ENCODE measurements at places on chromosomes 12 and 14. TPM values are rescaled to one million over a fixed set of nuclear protein-coding genes. Genes with fewer than 3 reads are reported as not detected.
A peak's percentile ranks its signal among the peaks of the same experiment; 100 is the strongest.

- DNase-seq = no peak
Observed at GRCh38 chr14:70954068-70954467, 46.8 kb downstream of the PCNX1 start.

DNA sequence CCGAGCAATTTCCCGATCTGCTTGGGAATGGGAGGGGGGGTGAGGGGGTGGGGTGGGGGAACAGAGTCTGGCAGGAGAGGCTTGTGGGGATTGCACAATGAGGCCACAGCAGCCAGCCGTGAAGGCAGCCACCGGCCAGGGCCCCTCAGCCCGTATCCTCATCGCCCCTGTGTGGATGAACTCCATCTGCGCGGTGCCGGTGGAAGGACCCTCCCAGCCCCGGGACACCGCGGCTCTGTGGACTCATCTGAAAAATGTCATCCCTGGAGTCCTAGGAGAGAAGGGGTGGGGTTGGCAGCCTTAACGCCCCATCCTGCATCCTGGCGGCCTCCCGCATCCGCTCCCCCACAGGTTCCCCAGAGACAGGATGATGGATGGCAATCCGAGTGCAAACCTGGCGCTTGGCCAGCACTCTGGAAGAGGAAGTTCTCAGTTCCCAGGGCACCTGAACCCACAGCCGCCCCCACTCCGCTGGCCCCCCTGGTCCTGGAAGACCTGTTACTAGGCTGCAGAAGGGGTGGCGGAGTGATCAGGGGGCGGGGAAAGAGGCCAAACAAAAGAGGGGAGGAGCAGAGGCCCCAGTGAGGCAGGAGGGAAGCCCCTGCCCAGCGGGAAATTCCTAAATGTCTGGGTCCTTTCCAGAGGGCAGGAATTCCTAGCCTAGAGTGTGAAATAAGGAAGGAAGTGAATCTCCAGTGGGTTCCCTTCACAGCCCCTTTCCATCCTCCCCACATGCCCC lies 1.2 kb upstream of the TNFAIP2 start:
- peak; percentile 82 for DNase-seq

GRCh38 chr14:77043177-77043983 lies 14.9 kb upstream of the IRF2BPL start:
- no peak for DNase-seq

GRCh38 chr12:100164153-100164704 lies 21.6 kb upstream of the BLTP3B start:
- DNase-seq = no peak

- no peak for DNase-seq
Observed at GRCh38 chr12:18810537-18811253, 72.8 kb downstream of the CAPZA3 start.

DNA sequence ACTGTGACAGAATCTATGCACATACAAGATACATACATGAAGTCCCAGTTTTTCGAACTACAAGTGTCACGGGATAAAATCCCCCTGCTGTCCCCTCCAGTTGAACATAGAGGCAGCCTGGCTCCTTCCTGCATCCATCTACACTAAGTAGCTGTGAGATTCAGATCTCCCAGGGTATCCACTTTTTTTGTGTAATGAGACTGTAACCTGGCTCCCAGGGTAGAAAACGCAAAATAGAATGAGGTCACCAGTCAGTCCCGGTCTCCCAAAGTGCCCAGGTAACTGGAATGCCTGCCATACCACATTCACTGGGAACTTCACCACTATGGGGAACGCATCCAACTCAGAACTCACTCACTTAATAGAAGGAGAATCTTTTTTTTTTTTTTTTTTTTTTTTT lies 67.8 kb downstream of the TMCC3 start:
- DNase-seq = no peak

DNA sequence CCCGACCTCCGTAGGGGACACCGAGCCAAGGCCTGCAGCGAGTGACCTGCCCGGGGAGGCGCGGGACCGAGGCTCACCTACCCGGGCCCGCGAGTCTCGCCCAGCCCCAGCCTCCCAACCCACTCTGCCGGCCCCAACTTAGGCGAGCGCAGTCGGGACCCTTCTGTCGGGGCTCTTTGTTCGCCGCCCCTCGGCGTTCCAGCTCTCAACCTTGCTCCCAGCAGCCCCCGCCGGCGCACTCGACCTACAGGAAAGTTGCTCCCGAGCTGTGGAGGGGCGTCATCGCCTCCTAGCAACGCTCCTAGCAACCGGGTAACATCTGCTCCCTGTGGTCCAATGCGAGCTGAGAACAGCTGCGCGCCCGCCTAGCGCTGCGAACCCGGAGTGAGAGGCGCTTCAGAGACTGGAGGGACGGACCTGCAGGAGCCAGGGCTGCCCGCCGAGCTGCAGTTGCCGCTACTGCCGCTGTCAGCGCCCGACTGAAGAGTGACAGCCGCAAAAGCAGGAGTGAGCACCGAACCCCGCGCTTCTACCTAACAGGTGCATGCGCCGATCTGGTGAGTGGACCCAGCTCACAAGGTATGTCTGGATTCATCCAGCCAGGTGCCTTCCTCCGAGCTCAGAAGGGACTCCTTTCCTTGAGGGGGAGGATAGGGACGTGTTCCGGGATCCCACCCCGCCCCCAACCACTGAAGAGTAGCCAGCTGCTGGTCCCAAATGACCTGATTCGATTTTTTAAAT lies 355.0 kb downstream of the SNAPC1 start:
- DNase-seq = peak; percentile 70

- no peak for DNase-seq
Observed at GRCh38 chr12:99960311-99960710, 24.4 kb downstream of the ANKS1B start.

DNA sequence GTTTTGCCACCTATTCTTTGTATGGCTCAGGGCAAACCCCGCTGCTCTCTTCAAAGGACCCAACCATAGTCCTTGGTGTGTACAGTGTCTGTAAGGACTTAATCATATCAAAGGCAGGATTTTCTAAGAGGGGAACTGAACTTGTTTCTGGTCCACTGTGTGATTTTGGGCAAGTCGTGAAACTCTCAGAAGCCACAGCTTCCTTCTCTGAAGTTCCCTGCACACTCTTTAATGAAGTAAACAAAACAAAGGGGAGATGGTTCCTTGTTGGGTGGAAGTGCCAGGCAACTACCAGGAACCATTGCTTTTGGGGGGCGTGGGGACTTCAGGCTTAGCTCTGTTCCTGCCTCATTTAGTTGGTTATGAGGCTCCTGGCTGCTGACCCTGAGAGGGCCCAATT lies 152.4 kb downstream of the VRK1 start:
- no peak for DNase-seq

DNA sequence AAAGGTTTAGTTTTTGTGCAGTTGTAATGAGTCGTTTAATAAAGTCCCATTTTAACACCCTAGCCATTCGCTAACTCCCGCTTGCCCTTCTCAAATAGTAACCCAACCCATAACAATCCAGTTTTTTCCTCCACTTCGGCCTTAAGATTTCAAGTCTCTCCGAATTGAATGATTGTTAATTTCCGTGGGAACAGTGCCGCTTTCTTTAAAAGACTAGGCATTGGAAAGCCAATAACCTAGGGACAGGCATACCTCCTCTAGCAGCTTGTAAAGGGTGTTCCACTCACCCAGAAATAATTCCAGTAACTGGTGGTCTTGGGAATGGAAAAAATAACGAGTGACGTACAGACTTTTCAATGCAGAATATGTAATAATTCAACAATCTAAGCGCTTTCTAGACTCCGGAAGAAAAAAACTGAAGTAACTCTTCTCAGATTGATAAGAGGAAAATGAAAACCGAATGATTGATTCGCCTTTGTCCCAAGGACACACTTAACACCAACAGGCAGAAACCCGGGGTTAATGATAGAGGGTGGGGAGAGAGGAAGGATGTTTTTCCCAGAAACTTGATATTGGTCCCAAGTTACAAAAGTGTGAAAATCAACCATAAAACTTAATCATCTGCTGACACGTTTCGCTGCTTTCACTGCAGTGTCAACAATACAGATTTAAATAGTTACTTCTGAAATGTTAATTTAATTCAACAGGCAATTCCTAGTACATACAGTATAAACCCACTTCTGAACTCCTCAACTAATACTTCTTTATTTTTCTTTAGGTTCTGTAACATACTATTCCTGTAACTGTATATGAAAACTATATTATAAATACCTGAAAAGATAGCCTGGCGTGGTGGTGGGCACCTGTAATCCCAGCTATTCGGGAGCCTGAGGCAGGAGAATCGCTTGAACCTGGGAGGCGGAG lies 1.0 kb upstream of the SINHCAF start:
- DNase-seq = peak; percentile 56

GRCh38 chr14:24935796-24936195 lies 114.2 kb downstream of the STXBP6 start:
- DNase-seq = no peak

- no peak for DNase-seq
Observed at GRCh38 chr12:130838284-130838950, 633 bp downstream of the STX2 start.

DNA sequence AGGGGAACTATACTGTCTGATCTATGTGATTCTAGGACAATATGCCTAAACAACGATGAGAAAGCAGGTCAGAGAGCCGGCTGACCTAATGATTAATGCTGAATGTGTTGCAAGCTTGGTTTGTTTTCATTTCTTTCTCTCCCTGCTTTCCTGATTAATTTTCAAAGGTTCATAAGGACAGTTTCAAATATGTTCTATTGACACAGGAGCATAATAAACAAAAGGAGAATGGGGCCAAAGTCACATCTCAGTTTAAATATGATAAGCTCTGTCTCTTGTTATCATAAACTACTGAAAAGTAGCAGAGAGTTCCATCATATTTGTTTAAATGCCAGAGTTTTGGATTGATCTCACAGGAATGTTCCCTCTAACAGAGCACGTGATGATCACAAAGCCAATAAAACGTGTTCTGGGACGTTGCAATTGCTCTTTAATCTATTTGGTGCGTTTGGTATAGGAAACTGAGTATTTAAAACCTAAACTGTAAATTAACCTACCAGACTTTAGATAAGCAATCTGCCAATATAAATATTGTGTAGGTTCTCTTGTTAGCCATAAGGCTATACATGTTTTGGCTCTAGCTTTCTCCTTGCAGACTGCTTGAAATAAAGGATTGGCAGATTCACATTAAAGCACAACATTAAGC lies 3.7 kb upstream of the HSD17B6 start:
- DNase-seq = no peak

- DNase-seq = peak; percentile 57
Observed at GRCh38 chr12:84912198-84913128, at the start of gene SLC6A15. TSS of gene SLC6A15 (minus strand) at chr12:84912799. CDS start at chr12:84892120, 20,679 bp downstream.

DNA sequence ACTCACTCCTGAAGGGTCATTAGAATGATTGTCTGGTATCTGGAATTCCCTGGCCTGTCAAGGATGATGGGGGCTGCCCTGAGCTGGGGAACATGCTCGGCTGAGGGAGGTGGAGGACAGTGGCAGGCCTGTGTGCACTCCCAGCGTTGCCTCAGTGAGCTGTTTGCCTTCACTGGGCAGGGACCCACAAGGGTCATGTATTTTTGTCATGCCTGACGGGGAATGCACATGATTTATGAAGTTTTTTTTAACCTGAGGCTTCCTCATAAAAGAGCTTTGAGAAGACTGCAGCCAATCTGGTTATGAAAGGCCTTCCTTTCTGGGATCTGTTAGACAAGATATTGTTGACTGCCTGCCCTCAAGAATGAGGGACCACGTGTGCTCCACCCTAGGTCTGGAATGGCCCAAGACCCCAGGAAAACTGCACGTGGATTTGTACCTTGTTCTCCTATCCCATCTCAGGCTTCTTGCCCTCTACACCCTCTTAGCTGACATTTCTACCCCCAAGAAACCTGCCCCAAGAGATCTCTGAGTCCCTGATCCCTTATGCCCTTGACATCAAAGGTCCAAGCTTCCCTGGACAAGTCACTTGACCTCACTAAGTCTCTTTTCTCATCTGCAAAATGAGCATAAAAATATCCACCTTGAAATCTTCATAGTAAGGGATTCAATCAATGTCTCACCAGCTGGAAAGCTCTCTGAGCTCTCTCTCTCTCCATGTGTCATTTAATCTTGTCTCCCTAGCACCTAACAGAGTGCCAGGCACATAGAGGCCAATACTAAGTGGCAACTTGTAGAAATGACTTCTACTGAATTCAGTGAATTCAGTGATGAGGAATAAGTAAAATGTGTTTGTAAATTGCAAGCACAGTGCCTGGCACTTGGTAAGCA lies 24.5 kb upstream of the COL2A1 start:
- DNase-seq = no peak

DNA sequence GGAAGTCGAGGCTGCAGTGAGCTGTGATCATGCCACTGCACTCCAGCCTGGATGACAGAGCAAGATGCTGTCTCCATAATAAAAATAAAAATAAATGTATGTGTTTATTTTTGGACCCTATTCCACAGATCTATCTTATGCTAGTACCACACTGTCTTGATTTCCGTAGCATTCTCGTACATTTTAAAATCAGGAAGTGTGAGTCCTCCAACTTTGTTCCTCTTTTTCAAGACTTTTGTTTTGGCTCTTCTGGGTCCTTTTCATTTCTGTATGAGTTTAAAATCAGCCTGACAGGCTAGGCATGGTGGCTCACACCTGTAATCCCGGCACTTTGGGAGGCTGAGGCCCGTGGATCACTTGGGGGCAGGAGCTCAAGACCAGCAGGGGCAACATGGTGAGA lies 25.8 kb downstream of the DAO start:
- DNase-seq = no peak

- no peak for DNase-seq
Observed at GRCh38 chr12:60930151-60930550, 1330.1 kb upstream of the USP15 start.

DNA sequence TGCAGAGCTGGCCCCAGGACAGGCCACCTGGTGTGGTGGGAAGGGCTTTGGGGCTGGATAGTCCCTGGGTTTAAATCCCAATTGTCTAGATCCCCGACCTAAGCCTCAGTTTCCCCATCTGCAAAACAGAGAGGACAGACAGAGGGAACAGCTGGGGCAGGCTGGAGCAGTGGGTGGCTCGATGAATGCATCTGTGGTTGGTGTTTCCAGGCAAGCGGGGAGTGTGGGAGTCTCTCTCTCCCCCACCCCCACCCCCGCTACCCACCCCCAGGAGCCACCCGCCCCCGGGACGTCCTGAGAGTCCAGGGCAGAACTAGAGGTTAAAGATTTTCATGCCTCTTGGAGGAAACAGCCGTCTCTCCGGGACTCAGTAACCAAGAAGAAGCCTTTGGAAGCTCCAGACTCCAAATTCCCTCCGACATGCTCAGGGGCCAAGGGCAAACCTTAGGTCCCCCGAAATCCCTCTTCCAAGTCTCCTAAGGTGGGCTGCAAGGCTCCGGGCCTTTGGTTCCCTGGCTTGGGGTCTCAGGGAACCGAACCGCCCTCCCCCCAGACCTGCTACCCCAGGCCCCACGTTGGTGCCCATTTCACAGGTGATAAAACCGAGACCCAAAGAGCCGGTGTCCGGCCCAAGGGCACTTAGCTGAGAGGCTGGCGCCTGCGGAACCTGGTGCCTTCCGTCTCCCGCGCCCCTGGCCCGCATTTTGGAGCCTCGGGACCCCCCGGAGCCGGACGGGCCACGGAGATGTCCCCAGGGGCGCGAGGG lies 474 bp downstream of the TRPV4 start:
- DNase-seq = no peak

Gene GPD1
- polyA plus RNA-seq = 57.2 TPM

Gene TDP1
- polyA plus RNA-seq = 25.5 TPM

Gene POTEM
- polyA plus RNA-seq = not detected

Gene ACSM4
- not detected for polyA plus RNA-seq

Gene SCN8A
- polyA plus RNA-seq = 1.9 TPM

Gene HOXC9
- 25.5 TPM for polyA plus RNA-seq

Gene TDRD9
- polyA plus RNA-seq = 3.8 TPM

Gene ZC2HC1C
- 6.3 TPM for polyA plus RNA-seq

Gene E2F7
- polyA plus RNA-seq = 6.9 TPM

Gene SLC2A14
- 0.29 TPM for polyA plus RNA-seq

Gene DENND5B
- polyA plus RNA-seq = 27.7 TPM

Gene PTPRO
- 186 TPM for polyA plus RNA-seq

Gene SPRING1
- polyA plus RNA-seq = 30.3 TPM

Data from renal cortex interstitium (tissue), 15 donors.